ENCODE measurements at places on chromosomes 1 and 21.

- no peak for DNase-seq
These were observed 9.2 kb downstream of the DDI2 start for GRCh38 chr1:15626269-15626950.

GRCh38 chr1:24735509-24736375 is 9.5 kb upstream of the CLIC4 start:
- peak; percentile 86 for DNase-seq

GRCh38 chr1:163927493-163927892 is 605.7 kb downstream of the NUF2 start:
- no peak for DNase-seq

- no peak for DNase-seq
These were observed 48.1 kb upstream of the MPC2 start for GRCh38 chr1:167984886-167985489.

GRCh38 chr1:184790642-184791549 is 36.2 kb upstream of the EDEM3 start:
- DNase-seq = no peak

- no peak for DNase-seq
These were observed 4.6 kb downstream of the DMRTA2 start for GRCh38 chr1:50418600-50419109.

- no peak for DNase-seq
These were observed 132.5 kb upstream of the ZNF648 start for GRCh38 chr1:182193908-182194550.

- DNase-seq = no peak
These were observed 160.5 kb downstream of the LRRC40 start for GRCh38 chr1:70044832-70045231.

DNA sequence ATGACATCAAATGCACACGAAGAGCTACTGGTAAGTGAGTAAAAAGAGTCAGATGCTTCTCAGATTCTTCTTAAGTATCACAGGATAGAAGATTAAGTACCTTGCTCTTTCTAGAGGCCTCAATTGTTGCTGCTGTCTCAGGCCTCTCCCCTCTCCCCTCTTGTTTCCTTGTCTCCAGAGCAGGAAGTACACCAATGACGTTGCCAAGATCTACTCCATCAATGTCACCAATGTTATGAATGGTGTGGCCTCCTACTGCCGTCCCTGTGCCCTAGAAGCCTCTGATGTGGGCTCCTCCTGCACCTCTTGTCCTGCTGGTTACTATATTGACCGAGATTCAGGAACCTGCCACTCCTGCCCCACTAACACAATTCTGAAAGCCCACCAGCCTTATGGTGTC is 21.3 kb upstream of the SARS1 start:
- DNase-seq = no peak

GRCh38 chr21:33943293-33943692 is 27.7 kb upstream of the ATP5PO start:
- no peak for DNase-seq

GRCh38 chr21:29396951-29397455 is 98.3 kb downstream of the BACH1 start:
- DNase-seq = no peak

GRCh38 chr1:39396671-39397070 is 94.8 kb upstream of the BMP8A start:
- DNase-seq = no peak

DNA sequence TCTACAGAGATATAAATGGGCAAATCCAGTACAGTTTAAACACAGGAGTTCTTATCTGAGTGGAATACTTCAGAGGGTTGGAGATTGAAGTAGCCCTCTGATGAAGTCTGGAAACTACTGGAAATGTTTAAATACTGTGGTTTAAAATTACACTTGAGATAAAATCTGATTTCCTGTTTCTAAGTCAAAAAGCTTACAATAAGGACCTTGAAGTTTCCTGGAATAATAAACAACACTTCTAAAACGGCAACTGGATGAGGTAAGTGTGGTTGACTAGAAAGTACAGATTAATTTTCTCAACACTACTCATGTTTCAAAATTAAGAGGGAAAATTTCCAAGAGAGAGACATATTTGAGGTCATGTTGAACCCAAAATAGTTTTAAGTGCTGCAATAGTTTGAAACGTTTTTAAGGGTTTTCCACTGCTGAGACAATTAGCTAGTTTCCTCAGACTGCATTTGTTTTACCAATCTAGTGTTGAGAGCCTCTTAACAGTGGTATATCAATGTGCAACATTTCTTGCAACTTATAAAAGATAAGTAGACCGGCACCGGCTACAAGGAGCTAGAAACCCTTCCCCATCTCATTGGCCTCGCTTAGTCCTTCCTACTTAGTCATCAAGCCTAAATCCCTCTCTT is 27.4 kb downstream of the KCNA3 start:
- DNase-seq = no peak

GRCh38 chr1:116159177-116159576 is 48.0 kb downstream of the MAB21L3 start:
- no peak for DNase-seq

DNA sequence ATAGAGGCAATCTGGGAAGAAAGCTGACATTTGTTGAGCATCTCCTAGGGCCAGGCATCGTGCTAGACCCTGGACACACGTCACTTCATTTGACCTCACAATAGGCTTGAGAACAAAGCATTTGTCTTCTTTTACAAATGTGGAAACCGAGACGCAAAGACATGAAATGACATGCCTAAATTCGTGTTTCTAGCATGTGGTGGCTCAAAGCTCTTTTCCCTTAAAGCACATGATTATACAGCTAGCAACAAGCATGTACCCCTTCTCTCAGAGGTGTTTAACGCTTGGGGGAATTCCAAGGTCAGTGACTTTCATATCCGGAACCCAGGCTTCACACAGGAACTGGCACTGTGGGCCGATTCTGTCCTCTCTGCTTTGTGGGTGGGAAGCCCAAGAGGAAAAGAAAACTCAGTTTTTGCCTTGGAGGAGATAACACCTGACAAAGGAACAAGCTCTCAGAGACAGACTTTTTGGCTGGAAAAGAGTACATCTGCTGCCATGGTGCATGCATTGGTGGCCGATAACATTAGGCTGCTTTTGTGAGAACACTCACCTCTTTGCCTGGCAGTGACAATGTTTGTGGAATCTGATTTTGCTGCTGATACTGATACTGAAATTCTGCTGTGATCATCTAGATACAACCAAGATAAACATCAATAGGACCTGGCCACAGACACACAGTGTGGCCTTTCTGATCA is 15.4 kb upstream of the CD2 start:
- DNase-seq = no peak

DNA sequence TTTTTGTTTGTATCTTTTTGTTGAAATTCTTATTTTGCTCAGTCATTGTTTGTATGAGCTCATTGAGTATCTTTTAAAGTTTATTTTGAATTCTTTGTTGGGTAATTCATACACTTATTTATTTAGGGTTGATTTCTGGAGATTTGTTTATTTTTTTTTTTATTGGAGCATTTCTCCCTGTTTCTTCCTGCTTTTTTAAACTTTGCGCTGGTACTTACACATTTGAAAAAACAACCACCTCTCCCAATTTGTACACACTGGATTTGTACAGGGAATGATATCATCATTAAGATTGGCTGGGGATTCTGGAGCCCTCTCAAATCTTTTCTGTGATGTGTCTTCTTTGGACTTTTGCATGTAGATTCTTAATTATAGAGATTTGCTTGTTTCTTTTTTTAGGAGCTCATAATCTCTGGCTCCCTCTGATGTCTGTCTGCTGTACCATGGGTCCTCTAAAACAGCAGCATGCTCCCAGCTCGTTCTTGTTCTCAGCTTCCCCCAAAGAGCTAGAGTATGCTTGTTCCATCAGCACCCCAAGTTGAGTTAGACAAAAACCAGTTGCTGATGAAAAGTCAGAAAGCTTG is 310.7 kb downstream of the DUSP10 start:
- no peak for DNase-seq

DNA sequence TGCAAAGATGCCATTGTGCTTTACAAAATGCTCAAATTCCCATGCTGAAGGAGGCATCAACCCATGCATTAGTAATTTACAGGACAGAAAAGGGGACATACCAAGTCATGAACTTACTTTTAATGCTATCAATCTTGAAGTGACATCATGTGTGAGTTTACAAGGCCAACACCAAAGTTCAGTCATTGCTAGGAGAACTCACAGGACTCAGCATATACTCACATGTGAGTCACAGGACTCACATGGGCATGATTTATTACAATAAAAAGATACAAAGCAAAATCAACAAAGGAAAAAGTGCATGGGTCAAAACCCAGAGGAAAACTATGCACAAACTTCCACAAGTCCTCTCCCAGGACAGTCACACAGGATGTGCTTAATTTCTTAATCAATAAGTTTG is 1656.0 kb downstream of the MRPL39 start:
- no peak for DNase-seq

- DNase-seq = no peak
These were observed 30.9 kb downstream of the C1orf116 start for GRCh38 chr1:207001492-207002245.

- no peak for DNase-seq
These were observed 11.5 kb upstream of the HCRTR1 start for GRCh38 chr1:31605908-31606427.

GRCh38 chr1:184669391-184669790 is 85.3 kb downstream of the EDEM3 start:
- DNase-seq = no peak

- no peak for DNase-seq
These were observed 62.9 kb upstream of the SELENON start for GRCh38 chr1:25737130-25737529.

DNA sequence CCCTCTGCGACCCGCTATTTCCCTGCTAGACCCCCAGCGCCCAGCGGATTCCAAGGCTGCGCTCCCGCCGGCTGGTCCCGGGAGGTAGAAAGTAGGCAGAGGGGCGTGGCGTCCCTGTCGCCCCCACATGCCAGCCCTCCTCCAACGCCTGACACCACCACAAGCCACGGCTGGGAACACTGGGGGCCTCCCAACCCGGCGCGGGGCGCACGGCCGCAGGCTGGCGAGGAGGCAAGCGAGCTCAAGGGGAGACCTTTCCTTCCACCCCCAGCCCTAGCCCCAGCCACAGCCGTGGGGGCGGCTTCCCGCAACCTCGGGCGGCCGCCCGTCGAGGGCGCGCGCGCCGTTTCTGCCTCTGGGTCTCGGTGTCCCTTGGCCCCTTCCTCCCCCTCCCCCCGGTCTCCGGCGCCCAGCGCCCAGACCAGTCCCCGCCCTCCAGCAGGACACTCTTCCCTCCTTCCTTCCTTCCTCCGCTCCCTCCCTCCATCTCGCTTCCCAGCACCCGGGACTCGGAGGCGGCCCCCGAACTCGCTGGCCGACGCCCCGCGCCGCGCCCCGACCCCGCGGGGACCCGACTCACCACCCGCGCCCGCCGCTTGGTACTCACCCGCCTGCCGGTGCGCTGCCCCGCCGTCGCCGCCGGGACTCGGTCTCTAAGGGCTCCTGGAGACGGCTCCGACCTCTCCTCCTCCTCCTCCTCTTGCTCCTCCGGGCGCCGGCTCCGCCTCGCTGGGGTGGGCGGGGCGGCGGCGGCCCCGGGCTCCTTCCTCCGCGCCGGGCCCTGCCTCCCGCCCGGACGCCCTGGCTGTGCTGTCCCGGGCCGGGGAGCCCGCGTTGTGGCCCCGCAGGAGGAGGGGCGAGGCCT is at the start of gene GNG12:
Gene GNG12, minus strand, starts transcription at position 731 of the 865 bp plus-strand sequence. CDS start 125,781 bp downstream, outside the sequence.
- DNase-seq = peak; percentile 75

- DNase-seq = no peak
These were observed 30.7 kb downstream of the PRDX6 start for GRCh38 chr1:173507847-173508209.

- DNase-seq = no peak
These were observed 88.1 kb downstream of the CCDC30 start for GRCh38 chr1:42551180-42551579.

DNA sequence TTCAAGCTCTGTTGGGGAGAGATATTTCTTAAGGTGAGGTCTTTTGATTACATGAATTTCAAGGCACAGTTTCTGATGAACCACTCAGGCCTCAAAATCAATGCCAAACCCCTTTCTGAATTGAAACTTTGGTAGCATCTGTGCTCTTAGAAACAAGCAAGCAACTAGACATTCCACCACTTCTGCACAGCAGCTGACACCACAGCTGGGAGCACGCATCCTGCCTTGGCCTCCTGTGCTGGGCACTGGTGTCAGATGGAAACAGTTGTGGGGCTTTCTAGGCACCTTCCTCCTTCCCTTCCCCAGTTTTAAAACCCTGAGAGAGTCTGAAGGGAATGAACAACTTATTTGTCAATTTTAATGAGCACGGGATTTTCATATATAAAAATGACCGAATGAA is 360.2 kb downstream of the ADGRL2 start:
- DNase-seq = no peak

- no peak for DNase-seq
These were observed 4.8 kb upstream of the RGS16 start for GRCh38 chr1:182608845-182609610.

- no peak for DNase-seq
These were observed 58.1 kb upstream of the TMEM51 start for GRCh38 chr1:15095496-15095875.

DNA sequence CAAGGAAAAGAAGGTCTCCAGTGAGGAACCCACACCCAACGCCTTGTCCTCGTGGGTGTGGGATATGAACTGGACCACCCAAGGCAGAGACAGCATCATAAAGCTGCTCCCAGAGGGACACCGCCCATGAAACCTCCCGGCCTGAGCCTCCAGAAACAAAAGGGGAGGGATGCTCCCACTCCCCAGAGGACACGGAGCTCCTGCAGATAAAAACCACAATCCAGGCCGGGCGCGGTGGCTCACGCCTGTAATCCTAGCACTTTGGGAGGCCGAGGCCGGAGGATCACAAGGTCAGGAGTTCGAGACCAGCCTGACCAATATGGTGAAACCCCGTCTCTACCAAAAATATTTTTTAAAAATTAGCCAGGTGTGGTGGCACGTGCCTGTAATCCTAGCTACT is 66.4 kb downstream of the CHD5 start:
- DNase-seq = no peak

GRCh38 chr1:43536864-43537358 is 6.2 kb downstream of the PTPRF start:
- DNase-seq = no peak

GRCh38 chr1:25198663-25199252 is 33.5 kb downstream of the SYF2 start:
- DNase-seq = no peak

GRCh38 chr1:7218210-7218832 is 433.1 kb downstream of the CAMTA1 start:
- no peak for DNase-seq

GRCh38 chr1:183655562-183656075 is 2.5 kb upstream of the APOBEC4 start:
- peak; percentile 69 for DNase-seq

- DNase-seq = no peak
These were observed 738.8 kb downstream of the PTPRU start for GRCh38 chr1:29975036-29975694.

DNA sequence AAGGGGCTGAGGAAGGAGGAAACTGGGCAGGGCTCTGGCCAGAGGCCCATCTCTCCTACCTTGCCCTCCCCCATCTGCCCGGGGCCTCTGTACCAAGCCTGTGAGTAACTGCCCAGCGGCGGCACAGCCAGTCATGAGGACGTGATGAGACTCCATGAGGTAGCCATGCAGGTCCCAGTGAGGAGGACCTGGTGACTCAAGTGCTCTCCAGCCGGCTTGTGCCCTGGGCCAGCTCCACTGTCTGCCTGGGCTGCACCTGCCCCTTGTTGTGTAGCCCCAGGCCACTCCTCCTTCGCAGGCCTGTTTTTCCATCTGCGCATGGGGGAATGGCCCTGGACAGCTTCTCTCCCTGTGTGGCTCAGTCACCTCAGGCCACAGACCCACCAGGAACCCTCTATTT is 42.0 kb upstream of the PADI1 start:
- DNase-seq = no peak
